ENCODE measurements at places on chromosomes 11 and 22.
A peak's percentile ranks its signal among the peaks of the same experiment; 100 is the strongest.

GRCh38 chr11:76166314-76166713 is 40.0 kb downstream of the WNT11 start:
- no peak for ATAC-seq

DNA sequence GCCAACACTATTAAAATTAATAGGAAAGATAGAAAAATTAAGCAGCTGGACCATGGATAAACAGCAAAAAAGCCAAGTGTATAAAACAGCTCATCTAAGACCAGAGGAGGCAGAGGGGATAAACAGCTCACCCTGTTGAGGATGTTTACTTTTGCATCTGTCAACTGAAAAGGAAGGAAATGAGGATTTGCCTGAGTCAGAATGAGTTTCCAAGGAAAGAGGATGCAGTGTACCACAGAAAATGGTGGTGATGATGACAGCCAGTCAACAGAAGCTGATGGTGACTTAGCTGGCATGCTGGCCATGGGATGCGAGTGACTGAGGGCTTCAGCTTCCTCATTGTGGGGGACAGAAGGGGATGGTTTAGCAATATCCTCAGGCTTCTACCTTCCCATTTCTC is 183.5 kb downstream of the KIRREL3 start:
- ATAC-seq: no peak

DNA sequence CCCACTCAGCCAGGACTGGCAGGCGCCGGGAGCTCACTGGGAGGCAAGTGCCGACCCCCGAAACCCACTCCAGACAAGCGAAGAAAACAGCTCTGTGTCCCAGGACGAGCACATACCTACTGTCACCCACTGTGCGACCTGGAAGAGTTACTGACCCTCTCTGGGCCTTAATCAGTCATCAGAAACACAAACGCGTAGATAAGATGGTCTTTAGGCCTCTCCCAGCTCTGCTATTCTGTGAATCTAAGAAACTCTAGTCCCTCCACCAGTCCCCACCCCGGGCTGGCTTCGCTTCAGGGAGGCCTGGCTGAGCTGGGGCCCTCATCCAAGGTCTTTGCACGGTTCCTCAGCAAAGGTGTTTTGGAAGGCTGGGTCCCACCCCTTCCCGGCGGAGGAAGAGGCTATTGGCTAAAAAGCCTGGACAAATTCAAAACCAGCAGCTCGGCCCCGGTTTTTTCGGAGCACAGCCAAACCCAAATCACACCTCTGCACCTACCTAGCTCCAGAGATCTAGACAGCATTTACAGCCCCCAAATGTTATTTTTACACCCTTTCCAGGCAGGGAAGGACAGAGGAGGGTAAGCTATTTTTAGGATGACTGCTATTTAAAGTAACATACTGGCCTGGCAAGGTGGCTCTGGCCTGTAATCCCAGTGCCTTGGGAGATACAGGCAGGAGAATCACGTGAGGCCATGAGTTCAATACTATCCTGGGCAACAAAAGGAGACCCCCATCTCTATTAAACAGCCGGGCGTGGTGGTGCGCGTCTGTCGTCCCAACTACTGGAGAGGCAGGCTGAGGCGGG is 13.2 kb upstream of the HDHD5 start:
- ATAC-seq: no peak

- ATAC-seq: no peak
Measured at GRCh38 chr11:71080239-71081097, 171.9 kb downstream of the SHANK2 start.

DNA sequence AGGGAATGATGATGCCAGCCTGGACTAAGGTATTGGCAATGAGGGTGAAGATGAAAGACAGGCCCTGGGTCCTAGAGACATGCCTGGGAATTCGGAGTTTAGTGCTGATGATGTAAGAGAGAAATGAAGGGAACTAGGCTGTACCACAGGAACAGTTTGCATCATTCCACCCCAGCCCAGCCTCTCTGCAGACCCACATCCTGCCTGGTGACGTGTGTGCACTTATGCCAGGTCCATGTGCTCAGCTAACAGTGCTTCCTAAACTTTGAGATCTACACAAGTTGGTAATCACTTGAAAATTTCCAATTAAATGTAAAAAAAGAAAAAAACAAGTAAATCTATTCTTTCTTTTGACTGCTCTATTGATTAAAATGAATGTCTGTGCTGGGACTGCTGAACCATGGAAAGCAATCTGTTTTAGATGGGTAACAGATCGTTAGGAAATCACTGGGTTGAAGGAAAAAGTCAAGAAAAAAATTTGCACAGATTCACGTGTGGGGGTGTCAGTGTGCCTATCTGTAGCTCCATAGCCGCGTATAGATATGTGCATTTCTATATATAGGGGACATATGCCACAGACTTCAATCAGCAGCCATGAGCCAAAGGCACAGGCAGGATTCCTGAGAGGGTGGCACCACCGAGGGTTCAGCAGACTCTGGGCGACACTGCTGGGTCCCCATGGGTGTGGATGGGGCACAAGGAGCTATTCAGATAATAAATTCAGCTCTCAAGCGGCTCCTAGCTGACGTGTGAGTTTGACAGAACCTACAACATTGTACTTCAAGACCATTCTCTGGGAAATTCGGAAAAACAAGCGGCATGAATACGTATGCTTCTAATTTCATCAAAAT is 131.1 kb upstream of the OPCML start:
- no peak for ATAC-seq

- ATAC-seq: no peak
Measured at GRCh38 chr11:28835790-28836189, 727.6 kb downstream of the METTL15 start.

DNA sequence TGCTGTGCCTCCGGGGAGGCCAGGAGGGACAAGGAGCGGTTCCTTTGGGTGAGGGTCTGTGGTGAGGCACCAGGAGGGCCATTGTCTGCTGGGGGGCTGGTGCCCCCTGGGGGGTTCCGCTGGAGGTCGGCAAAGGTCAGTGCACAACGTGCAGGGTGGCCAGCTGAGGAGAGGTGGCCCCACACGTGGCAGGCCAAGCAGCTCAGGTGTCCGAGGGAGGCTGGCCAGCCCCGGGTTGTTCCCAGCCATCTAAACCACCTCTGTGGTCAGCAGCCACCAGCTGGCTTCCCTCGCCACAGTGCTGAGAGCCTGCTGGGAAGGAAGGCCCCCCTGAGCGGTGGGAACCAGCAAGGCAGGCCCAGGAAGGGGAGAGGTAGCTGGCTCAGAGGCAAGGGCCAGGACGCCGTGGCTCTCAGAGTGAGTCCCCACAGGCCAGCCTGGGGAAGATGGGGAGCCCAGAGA is 4.2 kb downstream of the TSSC4 start:
- no peak for ATAC-seq

- ATAC-seq: no peak
Measured at GRCh38 chr22:27878541-27878940, 40.5 kb downstream of the PITPNB start.

- peak; percentile 34 for ATAC-seq
Measured at GRCh38 chr11:30585892-30586250, 282 bp downstream of the MPPED2 start.

DNA sequence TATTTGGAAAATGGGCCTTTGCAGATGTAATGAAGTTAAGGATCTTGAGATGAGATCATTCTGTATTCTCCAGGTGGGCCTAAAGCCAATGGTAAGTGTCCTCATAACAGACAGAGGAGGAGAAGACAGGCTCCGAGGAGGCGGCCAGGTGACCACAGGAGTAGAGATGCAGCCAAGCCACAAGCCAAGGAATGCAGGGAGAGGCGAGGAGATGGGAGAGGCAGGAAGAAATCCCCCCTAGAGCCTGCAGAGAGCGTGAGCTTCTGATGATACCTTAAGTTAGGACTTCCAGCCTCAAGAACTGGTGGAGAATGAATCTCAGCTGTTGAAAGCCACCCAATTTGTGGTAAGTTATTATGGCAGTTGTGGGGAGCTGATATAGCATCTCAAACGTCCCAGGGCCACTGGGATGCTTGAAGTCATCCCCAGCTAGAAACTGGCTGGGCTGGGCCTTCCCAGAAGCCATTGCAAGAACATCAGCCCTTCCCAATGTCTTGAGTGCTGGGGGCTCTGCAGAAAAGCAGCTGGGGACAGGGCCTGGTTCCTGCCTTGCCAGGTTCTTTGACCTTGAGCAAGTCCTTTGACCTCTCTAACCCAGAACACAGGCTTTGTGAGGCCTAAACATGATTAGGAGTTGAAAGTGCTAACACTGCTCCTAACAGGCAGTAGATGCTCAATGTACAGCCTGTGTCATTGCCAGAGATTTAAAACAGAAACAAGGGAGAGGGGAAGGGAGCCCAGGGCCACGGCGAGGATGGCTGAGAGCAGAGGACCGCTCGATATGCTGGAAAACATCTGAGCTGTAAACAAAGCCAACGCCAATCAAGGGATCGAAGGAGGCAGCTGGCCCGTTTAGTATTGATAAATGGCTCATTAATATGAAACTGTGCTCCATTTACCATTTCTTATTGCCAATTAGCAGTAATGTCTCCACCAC is 632.3 kb downstream of the TBC1D22A start:
- ATAC-seq: no peak

DNA sequence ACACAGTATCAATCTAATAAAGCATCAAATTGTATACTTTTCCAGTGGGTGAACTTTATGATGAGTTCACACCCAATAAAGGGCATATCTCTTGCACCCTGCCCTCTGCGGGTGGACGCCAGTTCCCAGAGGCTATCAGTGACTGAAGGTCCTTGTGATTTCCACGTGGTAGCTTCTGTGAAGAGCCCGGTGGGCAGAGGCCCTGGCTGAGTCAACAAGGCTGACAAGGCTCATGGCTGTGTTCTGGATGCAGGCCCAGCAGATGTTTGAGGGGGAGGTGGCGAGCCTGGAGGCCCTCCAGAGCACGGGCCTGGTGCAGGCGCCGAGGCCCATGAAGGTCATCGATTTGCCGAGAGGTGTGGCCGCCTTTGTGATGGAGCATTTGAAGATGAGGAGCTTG is 71.4 kb downstream of the PIWIL3 start:
- ATAC-seq: no peak

- no peak for ATAC-seq
Measured at GRCh38 chr11:84420271-84420670, 1134.1 kb upstream of the CCDC90B start.

DNA sequence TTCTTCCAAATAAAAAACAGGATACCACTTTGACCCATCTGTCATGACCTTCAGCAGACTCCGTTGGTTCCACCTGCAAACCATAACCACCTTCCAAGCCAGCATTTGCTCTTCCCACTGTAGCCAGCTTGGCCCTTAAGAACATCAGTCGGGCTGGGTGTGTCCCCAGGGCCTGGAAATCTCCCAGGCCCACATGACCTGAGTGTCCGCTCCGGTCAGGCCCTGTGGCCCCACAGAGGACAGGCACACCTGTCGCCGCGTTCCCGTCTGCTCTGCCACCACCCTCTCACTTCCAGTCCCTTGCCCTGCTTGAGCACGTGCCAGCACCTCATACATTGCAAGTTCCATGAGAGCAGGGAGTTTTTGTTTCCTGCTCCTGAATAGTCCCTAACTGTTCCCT is 65.7 kb upstream of the PITPNB start:
- no peak for ATAC-seq

GRCh38 chr22:46626911-46627805 is 7.0 kb downstream of the GRAMD4 start:
- no peak for ATAC-seq

DNA sequence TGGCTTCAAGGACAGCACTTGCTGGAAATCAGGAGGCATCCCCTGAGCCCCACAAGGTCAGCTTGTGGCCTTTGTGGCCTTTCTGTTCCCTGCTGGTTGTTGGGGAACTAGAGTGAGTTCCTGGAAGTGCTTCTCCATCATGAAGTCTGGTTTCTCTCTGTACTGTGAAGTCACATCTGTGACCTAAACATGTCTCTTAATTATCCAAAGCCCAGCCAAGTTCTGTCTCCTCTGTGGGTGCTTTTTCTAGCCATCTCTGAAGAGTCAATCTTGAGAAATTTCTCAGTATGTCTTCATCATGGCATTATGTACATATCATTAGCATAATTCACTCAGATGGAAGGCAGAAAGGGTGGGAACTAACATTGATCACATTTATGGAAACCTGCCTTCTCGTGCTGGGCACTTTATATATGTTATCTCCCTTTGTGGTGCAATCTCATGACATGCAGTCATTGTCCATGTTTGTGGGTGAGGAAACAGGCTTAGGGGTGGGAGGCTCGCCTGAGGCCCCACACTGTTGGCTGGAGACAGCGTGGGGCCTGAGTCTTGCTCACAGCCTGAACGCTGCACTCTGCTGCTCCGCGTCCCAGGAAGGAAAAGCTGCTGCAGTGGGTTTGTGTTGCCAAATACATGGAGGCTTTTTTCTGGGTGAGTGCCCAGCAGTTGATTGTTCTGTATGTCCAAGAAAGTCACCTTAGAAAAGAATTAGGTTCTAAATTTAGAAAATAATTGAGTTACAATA is 24.6 kb downstream of the IGHMBP2 start:
- ATAC-seq: peak; percentile 18

GRCh38 chr11:99424313-99425084 is 403.8 kb downstream of the CNTN5 start:
- ATAC-seq: no peak

DNA sequence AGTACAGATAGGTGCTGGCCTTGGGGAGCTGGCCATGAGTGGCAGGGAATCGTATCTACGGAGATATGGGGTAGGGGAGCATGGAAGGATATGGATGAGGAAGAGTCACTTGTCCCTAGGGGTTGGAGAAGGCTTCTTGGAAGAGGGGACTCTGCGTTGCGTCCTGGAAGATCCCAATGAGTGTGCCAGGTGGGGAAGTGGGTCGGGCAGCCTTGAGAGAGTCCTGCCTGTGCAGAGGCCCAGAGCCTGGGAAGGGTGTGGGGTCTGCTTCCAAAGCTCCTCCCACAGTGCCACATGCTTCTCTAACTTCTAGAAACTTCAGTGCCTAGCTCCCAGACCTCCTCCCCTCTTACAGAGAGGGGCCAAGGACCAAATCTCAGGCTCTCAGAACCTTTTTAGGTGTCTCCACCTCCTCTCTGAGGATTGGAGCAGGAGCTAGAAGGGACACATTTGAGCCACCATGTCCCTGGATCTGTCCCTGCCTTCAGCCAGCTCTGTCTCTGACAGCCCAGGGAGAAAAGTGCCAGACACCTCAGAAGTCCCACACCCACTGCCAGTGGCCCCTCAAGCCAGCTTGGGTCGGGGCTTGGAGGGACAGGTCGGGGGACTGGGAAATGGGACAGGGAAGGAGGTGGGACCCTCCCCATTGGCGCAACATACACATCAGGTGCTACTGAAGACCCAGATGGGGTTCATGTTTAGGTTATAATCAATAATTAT is 11.0 kb downstream of the RHBDD3 start:
- no peak for ATAC-seq

GRCh38 chr22:33573479-33573878 is 346.8 kb downstream of the LARGE1 start:
- ATAC-seq: no peak

GRCh38 chr11:7673724-7674434 is 579 bp upstream of the CYB5R2 start:
- ATAC-seq: peak; percentile 50

DNA sequence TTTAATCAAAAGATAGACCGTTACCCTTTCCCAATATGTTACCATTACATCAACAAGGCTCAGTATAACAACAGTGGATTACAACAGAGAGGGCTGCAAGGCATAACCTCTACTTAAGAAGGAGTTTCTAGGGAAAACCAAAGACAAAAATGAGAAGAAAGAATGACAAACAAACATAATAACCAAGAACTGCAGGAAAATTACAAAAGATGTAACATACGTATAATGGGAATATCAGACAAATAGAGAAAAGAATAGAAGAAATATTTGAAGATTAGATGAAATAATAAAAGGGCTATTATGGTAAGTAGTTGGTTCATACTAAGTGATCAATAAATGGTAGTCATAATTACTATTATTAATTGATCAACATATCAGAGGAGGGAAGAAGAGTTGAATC is 39.1 kb downstream of the SPON1 start:
- no peak for ATAC-seq
